ENCODE measurements at places on chromosomes 4 and X. TPM values are rescaled to one million over a fixed set of nuclear protein-coding genes. Genes with fewer than 3 reads are reported as not detected.

DNA sequence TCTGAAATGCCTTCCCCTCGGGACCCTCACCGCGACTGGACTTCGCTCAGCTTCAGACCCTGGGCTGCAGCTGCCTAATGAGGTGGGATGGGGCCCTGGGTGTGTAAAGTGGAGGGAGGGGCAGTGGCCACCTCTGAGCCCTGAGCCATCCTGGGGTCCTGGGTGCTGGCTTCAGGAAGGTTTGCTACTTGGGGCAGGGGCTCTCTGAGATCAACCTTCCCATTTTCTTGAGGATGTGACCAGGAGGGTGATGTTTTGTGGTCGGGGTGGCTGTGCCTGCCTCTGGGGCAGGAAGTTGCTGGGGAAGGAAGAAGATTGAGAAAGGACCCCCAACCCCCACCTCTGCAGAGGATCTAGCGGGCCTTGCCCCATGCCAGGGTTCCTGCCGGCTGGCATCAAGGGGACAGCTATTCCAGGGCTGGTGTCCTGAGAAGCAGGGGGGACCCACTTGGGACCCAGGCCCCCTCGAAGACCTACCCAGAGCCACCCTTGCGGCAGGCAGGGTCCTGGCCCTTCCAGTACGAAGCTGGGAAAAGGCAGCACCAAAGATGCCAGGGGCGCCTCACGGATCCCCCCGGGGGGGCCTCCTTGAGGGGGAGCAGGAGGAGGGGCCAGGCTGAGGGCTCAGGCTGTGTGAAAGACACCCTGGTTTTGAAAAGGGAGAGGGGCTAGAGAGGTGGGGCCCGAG, 6.5 kb downstream of the SH3BP2 start:
- DNase-seq, result no peak

DNA sequence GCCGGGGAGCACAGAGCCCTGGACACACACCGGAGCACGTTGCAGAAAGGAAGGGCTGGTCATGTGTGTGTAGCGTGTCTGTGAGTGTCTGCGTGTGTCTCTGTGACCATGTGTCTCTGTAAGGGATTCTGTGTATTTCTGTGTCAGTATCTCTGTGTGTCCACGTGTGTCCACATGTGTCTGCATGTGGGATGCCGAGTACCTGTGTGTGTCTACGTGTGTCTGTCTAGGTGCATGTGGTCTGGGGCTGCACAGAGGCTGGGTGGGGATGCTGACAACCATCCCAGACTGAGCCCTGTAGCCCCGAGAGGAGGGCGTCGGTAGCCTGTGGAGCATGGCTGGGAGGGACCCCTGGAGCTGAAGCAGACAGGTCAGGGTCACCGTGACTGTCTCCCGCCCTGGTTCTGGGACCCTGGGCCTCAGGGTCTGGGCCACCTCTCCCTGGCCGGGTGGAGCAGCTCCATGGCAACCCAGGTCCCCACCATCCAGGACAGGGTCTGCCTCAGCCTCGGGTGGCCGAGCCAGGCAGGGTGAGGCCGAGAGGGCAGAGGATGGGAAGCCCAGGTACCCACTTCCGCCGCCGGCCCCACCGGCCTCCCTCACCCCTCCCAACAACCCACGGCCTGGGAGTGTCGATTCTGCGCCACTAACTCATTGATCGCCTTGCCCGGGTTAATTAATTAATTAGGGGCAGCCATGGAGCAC, 122.7 kb downstream of the FAM53A start:
- no peak for DNase-seq

Gene HSPA4L
- total RNA-seq, result 23.8 TPM

DNA sequence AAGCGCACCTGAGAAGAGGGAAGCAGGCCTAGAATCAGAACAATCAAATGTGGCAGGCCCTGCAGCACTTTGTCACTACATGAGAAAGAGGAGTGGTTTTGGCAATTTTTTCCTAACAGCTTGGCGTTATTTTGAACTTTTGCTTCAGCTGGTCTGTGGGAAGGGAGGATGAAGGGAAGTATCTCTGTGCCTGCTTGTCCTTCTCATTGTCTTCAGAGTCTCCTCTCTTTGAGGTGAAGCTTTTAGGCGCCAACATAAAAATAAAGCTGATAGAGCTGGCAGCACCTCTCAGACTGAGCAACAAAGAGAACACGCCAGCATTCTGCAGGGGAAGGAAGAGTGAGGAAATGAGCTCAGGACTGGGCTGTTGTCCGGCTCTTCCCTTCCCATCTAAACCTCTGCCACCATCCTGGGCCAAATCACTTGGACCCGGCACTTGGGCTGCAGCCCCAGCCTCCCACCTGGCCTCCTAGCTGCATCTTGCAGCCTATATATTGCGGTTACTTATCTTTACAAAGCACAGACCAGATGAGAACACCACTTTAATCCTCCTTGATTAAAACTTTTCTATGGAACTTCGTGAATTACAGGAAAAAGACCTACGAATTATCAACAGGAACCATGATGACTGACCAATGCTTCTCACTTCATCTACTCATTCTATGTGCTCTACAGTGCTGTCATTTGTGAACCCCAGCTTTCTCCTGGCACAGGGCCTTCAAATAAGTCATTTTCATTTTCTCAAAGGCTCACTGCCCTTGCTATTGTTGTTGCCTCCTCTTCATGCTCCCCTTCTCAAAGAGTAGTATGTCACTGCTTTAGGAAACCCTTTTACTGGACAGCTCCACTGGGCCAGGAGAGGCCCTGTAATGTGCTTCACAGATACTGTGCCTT, 476.4 kb upstream of the HS3ST1 start:
- peak; percentile 64 for DNase-seq

DNA sequence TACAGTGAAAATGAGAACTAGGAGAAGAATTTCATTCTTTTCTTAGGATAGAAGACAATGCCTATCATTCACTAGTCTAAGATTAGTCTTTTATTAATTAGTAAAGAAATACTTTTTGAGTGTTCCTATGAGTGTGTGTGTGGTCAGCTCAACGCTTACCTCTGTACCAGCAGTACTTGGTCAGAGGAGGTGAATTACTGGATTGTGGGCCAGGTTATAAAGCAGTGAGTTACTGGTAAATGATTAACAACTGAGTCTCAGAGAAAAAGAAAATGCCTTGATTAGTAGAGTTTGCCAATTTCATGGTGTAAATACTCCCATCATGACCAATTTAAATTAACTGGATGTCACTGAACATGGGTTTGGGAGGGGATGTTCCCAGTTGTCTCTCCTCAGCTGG, 444.6 kb downstream of the STIM2 start:
- no peak for DNase-seq

DNA sequence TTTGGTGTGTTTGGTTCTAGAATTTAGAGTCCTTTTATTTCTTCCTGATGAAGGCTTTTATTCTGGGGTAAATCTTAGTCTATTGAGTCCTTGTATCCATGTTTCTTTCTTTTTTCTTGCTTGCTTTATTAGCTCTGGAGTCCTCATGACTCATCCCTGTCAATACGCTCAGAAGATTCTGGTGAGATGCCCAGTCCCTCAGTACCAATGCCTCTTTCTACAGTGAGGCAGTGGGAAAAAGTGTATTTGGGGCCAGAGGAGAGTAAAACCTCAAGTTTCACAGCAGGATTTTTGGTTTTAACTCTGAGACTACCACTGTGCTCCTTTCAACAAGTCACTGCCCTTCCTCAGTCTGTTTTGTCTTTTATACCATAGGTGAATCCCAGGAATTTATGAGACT, 368.0 kb downstream of the GBA3 start:
- no peak for DNase-seq

Gene FGF2
- 16.6 TPM for total RNA-seq

GRCh38 chr4:173835903-173836302, 305.9 kb upstream of the HAND2 start:
- DNase-seq, result no peak

DNA sequence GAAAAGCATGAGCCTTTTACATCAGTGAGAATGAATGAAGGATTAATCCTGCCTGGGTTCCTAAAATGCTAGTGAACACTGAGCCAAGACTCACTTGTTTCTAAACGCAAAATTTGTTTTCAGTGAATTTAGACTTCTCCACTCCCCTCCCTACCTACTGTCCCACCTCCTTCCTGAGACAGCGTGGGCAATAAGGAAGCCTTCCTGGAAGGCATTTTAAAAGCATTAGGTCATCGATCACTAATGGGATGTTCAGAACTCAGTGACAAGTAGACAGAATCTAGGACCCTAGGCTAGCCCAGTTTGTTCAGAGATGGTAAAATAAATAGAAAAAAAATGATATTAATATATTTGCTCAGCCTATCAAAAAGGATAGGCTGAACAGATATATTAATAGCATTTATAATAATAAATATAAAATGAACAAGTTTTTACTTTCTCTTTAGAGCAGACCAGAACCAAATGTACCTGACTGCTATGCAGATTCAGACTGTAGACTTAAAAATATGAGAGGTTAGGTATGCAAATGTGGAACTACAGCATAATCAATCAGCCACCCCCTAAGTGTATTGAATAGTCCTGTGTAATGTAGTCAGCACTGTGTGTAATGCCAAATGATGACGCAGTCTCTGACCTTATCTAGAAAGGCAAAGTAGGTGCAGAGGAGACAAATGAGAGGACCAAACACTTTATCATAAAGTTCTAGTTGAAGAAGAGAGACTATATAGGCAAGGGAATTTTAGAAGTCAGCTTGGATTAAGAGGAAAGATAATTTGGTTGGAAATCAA, 331.1 kb downstream of the GPAT3 start:
- DNase-seq, result no peak

DNA sequence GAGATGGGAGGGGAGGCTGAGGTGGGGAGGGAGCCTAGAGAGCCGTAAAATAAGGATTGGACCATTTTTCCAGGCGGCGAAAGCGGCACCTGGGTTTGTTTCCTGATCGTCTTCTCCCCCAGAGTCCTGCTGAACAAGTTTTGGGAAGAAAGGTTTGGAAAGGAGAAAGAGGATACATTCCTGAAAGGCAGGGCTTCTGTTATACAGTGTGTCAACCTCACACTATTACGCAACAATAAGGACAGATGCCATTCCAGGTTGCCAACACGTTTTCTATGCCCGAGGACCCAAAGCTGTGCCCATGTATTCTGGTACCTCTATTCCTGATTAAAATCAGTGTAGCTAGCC, 658 bp downstream of the SCOC start:
- DNase-seq, result no peak

Gene PDGFRA
- 0.85 TPM for total RNA-seq

Gene LNX1
- total RNA-seq, result 2.6 TPM

DNA sequence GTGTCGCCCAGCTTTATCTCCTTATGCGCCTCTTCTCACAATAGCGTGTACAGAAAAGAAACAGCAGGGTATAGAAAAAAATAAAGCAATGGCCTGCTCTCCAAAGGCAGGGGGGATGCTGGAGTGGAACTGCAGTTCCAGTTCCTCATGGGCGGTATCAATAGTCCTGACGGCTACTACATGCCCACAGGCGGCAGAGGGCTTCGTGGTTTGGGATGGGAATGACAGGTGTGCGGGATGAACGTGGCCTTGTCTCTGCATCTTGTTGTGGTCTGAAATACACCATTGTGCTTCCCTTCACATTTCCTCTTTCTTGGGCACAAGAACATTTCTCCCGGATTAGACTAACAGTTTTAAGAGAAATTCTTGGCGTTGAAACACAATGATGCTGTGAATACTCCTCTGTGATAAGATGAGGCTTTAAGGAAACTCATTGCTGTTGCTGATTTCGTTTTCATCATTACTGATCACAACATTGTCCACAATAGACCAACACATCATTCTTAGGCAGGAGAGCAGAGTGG, 124.1 kb upstream of the IGFBP7 start:
- no peak for DNase-seq
